ENCODE measurements at places on chromosomes 2 and 18.

DNA sequence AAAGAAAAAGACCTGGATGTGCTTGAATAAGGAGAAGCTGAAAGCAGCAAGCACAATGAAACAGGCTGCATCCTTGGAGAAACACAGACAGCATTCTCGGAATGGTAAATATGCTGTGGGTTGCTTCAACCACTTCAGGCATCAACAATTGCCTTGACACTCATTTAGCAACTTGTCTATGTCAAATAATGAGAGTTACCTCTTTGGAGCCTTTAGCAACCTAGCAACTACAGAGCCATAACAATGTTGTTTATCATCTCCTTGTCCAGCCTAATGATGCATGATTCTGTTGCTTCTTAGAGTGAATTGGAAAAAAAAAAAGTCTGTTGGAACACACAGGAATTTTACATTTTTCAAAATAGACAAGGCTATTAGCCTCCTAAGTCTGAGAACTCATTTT lies 410.6 kb downstream of the PIK3C3 start:
- no peak for DNase-seq

DNA sequence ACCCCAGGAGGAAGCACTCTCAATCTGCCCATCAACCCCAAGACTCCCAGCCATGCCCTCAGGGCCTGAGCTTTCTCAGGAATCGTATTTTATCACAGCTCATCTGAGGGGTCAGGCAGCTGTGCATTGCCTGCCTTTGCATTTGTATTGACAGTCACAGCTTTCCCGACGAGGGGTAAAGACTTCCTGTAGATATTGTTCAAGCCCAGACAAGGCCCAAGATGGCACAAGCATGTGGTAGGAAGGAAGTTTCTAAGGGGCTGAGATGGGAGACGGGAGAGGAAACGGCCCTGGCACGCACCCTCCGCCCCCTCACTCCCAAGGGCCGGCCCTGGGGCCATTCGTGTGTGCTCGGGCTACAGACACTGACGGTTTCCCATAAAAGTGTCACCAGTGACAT lies 34.2 kb upstream of the PRLH start:
- DNase-seq: no peak

DNA sequence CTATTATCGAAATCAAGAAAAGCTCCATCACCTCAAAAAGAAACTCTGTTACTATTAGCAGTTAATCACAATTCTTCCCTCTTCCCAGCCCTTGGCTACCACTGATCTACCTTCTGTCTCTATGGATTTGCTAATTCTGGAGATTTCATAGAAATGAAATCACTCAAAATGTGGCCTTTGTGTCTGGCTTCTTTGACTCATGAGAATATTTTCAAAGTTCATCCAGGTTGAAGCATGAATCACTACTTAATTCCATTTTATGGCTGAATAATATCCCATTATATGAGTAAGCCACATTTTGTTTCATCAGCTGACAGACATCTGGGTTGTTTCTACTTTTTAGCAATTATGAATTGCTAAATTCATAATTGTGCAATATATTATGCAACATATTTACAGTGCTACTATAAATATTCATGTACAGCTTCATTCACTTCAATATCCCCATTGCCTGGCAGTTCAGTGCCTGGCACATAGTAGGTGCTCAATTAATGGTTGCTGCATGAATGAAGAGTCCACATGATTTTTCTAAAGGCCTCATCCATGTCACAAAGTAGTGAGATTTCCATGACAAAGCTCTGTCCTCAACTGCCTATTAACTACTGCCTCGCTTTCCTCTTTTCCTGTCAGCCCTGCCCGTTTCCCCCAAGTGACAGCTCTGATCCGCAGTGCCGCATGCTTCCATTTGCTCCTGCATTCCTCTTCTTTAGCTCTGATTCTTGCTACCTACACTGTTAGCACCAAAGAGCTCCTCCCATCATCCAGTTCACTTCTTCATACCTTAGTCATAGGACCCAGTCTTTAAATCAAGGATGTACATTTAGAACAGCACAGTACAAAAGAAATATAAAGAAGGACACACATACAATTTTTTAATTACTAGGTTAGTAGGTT lies 32.8 kb downstream of the CCDC93 start:
- DNase-seq: peak; percentile 60

DNA sequence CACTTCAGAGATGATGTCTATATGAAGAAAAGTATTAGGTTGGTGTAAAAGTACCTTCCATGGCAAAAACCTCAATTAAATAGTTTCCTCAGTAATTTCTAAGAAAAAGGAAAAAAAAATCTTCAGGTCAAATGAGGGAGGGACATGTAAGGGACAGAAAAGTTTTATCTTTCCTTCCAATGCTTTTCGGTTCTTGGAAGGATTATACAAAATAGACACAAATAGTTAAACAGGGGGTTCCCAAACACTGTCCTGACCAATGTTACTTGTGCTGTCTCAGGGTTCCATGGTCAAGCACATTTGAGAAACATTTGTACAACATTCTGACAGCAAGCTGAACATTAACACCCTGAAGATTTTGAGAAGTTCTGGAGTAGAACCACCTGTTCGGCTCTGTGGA lies 22.0 kb downstream of the ERMN start:
- DNase-seq: no peak

DNA sequence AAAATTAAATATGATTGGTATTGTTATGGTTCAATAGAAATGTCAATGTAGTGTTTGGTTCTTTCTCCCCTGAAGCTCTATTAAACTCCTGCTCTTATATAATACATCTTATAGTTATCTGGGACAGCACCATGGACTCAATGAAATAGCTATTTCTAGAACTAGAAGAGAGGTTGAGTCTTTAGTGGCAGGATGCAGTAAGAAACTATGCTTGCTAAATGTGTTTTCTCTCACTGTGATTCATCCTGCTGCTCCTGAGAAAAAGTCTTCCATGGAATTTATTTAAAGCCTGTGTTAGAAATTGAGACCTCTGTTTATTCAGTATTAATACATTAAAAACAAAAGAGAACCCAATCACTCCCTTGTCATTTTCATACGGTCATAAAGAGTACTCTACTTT lies 61.5 kb downstream of the G6PC2 start:
- no peak for DNase-seq

DNA sequence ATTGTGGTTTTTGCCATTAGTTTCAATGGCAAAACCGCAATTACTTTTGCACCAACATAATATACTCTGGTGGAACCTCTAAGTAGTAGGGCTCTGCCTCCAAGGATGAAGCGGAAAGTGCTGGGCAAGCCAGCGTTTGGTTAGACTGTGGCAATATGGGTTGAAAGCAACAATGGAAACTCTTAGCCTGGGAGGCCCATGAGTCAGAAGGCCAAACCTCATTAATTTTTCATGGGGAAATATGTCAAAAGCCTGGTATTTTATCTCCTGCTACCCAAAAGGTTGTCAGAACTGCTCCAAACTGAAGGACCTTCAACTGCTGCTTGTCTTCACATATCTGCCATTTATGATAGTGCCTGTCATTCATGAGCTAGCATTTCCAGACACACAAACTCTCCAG lies 179.1 kb upstream of the CYP26B1 start:
- no peak for DNase-seq

- no peak for DNase-seq
These were observed 101.9 kb downstream of the RGPD3 start for GRCh38 chr2:106366204-106366885.

- no peak for DNase-seq
These were observed 188.7 kb upstream of the HNMT start for GRCh38 chr2:137775529-137775928.

GRCh38 chr18:75360215-75360614 lies 67.3 kb downstream of the SMIM21 start:
- DNase-seq: no peak

DNA sequence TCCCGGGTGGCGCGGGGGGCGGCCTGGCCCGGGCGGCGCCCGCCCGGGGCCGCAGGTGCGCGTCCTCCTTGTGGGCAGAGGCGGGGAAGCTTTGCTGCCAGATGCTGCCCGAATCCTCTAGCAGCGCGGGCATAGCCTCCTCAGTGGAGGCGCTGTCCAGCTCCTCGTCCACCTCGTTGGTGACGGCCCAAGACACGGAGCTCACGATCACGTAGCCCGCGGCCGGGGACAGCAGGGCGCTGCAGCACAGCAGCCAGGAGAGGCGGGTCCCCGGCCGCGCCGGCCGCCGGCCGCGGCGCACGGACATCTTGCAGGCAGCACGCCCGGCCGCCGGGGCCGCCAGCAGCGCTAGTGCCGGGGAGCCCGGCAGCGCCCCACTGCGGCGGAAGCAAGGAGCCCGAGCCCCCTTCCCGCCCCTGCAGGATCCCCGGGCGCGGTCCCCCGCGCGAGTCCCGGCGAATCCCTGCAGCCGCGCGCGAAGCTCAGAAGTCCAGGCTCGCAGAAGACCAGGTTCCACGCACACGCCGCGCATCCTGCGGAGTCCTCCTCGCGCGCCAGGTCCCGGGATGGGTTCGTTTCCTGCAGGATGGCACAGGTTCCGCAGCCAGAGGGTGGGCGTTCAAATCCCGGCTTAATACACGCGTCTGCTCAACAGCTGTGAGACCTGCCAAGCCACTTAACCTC lies at the start of gene CREG2:
Gene CREG2, minus strand, starts transcription at position 353 of the 684 bp plus-strand sequence. Its CDS starts 46 bp downstream, at position 307.
- DNase-seq: no peak

GRCh38 chr18:63339920-63340484 lies 20.4 kb upstream of the BCL2 start:
- peak; percentile 43 for DNase-seq

GRCh38 chr2:60539140-60539539 lies 14.3 kb downstream of the BCL11A start:
- no peak for DNase-seq

- no peak for DNase-seq
These were observed 102.8 kb upstream of the TTN start for GRCh38 chr2:178910005-178910404.

GRCh38 chr2:203453858-203454451 lies 81.1 kb downstream of the RAPH1 start:
- peak; percentile 70 for DNase-seq

GRCh38 chr2:217014328-217015105 lies 154.7 kb upstream of the TNP1 start:
- no peak for DNase-seq

GRCh38 chr18:60446821-60447220 lies 74.2 kb upstream of the MC4R start:
- DNase-seq: no peak

DNA sequence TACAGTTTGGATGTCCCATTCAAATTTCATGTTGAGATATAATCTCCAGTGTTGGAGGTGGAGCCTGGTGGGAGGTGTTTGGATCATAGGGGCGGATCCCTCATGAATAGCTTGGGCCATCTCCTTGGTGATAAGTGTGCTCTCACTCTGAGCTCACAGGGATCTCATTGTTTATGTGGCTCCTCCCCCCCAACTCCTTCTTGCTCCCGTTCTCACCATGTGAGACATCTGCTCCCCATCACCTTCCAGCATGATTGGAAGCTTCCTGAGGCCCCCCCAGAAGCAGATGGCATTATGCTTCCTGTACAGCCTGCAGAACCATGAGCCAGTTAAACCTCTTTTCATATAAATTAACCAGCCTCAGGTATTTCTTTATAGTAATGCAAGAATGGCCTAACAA lies 3.0 kb upstream of the INPP1 start:
- no peak for DNase-seq

DNA sequence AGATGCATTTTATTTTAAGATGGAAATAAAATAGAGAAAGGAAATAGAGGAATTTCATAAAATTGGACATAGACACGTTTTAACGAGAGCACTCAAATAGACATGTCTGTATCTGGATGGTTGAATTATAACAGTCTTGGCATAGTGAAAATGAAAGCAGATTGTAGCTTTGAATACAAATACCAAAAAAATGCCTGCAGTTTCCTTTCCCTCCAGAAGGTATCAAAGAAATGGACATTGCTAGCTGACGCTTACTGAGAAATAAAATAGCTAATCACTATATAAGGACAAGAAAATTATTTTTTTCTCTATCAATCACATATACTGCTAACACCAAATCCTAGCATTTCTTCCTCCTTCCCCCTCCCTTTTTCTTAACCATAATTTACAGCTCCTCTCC lies 11.4 kb upstream of the MAPRE2 start:
- DNase-seq: no peak

DNA sequence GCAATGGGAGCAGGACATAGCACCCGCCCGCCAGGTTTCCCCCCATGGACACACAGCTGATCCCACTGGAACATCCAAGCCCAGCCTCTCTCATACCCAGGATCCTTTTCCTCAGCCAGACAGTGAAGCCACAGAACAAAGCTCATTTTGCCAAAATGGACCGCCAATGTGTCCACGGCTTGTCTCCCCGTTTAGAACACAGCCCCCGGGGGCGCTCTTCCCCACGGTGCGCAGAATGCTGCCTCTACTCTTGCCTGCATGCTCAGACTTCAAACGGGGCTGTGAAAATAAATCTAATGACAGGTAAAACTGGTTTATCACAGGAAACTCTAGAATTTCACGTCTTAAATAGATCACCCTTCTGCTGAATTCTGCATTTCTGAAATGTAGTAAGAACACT lies 548.5 kb upstream of the ID2 start:
- no peak for DNase-seq

Measured in fibroblast of the conjunctiva (primary cell).